Stimulated activated CD4-positive, alpha-beta T cell treated with anti-CD3 and anti-CD28 coated beads, Interleukin-15, amount 100 ng/mL, for 24 hours (primary cell): ENCODE measurements at places on chromosomes 7 and 10.

- DNase-seq: no peak
Measured at GRCh38 chr7:41175435-41175834, 527.5 kb downstream of the INHBA start.

GRCh38 chr7:129191272-129191671 lies 2.8 kb downstream of the SMO start:
- no peak for DNase-seq

- no peak for DNase-seq
Measured at GRCh38 chr7:156121956-156122355, 309.7 kb upstream of the SHH start.

DNA sequence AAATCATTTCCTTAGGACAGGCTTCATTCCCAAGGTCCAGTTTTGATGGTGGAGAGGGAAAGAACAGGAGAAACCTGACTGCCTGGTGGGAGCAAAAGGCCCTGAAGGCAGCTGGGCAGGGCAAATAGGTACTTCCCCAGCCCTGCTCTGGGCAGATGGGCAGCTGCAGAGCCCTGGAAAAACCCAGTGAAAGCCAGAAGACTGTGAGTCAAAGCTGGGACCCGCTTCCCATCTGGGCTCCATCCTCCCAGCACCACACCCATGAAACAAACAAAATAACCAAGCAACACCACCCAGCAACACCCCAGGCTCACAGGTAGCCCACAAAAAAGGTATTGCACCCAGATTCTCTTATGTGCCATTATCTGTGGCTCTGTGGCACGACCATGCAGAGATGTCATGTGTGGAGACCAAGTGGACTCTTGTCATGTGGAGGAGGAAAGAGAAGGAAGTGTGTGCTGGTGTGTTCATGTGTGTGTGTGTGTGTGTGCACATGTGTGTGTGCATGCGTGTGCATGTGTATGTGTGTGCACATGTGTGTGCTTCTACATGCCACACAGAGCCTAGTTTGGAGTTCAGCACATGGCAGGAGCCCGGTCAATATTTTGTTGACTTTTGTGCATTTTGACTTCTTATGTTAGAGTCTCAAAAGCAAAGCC lies 9.8 kb downstream of the CLRN3 start:
- DNase-seq: no peak

- no peak for DNase-seq
Measured at GRCh38 chr10:5419466-5420094, 7.2 kb downstream of the NET1 start.

GRCh38 chr10:86102451-86102850 lies 264.1 kb downstream of the GRID1 start:
- DNase-seq: no peak

DNA sequence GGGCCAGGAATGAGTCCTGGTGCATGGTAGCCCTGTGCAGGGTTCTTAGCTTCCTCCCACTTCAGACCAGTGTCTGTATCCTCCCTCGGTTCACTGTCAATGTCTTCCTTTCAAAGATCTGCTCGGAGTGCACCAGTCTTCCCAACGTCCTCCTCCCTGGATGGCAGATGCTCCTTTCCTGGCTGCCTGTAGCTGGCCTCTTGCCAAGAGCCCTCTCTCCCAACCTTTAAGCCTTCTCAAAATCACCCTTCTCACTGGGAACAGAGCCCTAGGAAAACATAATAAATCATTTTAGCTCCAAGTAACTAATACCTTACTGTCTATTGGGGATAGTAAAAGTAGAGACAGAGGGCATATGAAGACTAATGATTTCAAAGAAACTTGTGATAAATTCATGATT lies 490.6 kb downstream of the CCSER2 start:
- DNase-seq: no peak

DNA sequence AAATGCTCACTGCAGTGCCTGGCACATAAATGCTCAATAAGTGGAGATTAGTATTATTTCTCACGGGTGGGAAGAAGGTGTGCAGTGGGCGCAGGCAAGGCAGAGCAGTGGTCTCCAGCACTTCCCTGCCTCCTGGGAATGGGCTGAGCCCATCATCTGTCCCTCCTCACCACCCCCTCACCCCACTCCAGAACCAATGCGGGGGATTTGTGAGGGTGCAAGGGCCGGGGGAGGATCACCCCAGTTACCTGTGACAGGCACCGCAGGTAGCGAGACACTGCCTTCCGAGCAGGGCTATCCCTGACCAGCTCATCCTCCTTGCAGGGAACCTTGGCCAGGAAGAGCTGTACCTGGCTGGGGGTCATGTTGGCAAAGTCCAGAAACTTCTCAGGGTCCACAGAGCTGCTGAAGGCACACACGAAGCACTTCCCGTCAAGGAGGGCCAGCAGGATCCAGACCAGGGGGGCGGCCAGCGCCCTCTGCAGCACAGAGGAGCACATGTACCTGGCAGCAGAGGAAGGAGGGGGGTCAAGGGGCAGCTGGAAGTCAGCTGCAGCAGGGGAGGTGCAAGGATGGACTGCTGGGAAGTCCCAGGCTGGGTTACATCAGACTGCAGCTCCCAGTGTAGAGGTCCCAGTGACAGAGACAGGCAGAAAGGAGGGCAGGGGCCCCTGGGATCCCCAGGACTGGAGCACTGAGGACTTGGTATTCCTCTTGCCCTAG lies 2.8 kb downstream of the CALHM3 start:
- no peak for DNase-seq

DNA sequence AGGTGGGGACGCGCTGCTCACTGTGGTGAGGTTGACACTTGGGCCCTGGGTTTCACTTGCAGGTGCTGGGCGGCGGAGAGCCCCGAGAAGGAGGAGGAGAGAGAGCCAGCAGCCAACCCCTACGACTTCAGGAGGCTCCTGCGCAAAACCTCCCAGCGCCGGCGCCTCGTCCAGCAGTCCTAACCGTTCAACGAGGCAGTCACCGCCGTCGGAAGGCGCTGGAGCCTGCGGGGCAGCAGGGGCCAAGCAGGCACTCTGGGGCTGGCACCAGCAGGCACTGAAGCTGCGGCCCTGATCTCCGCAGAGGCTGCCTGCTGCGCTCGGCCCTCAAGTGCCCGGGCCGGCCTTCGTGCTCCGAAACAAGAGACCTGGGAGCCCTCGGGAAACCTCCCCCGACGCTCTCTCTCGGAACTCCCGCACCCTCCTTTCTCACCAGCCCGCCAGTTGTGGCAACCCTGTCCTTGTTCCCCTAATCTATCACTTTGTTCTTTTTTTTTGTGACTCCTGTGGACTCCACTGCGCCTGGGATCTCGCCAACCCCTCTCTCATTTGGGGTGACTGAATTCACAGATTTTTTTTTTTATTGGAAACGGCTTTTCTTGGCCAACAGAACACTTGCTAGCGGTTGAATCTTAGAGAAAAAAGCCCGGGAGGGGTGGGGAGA lies 4.7 kb upstream of the GAD2 start:
- no peak for DNase-seq

- no peak for DNase-seq
Measured at GRCh38 chr7:30522159-30522558, 17.5 kb upstream of the GGCT start.

- no peak for DNase-seq
Measured at GRCh38 chr7:68613897-68614296, 984.4 kb upstream of the AUTS2 start.

GRCh38 chr7:110595694-110596093 lies 495.2 kb upstream of the LRRN3 start:
- DNase-seq: no peak

GRCh38 chr7:23721456-23721855 lies 11.4 kb downstream of the STK31 start:
- no peak for DNase-seq

GRCh38 chr7:12859761-12860160 lies 172.3 kb downstream of the ARL4A start:
- no peak for DNase-seq

GRCh38 chr7:109003742-109004141 lies 434.1 kb downstream of the DNAJB9 start:
- no peak for DNase-seq

GRCh38 chr7:137885678-137886077 lies 38.9 kb upstream of the DGKI start:
- no peak for DNase-seq

GRCh38 chr10:33875924-33876583 lies 541.6 kb upstream of the NRP1 start:
- DNase-seq: no peak

DNA sequence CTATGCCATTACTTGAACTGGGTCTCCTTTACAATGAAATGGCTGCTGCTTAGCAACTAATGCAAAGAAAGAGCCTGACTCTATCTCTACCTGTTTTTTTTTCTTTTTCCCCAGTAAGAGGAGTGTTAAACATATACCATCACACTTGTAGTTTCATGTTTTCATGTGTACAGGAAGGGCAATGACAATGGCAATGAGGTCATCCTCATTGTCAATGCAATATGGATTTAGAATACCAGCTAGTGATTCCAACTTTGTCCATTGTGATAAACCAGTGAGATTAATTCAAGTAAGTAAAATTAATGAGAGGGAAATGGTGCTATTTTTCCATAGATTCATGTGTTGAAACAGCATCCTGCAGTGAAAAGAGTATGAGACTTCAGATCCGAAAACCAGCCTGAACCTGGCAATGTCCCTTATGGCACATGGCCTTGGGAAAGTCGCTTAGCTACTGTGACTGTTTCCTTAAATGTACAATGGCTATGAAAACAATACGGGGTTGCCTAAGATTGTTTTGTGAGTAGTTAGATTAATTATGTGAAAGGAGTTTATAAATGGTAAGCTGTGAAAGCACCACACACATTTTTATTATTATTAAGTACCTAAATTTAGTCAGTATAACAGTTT lies 11.2 kb downstream of the DGKI start:
- DNase-seq: no peak

- no peak for DNase-seq
Measured at GRCh38 chr7:79421751-79422150, 31.7 kb downstream of the MAGI2 start.

DNA sequence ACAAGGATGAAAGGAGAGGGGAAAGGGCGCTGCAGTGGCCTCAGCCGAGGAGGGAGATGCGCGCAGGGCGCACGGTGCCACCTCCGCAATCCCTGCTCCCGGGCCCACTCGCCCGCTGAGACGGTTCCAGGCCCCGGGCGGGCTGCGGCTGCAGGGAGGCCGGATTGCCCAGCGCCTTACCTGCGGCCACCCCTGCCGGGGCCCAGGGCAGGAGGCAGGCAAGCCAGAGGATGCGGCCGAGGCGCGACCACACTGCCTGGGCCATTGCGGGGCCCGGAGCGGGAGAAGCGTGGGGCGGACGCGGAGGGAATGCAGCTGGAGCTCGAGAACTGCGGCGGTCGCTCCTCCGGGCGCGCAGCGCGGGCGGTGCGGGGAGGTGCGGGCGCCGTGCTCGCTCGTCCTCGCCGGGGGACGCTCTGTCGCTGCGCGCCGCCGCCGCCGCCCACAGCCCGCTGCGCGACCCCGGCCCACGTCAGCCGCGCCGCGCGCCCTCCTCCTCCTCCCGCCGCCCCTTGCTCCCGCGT lies at the start of gene TMEM130:
TSS of gene TMEM130 (minus strand) at position 418 of the 524 bp plus-strand sequence. CDS start at position 265, 153 bp downstream.
- peak; percentile 23 for DNase-seq

DNA sequence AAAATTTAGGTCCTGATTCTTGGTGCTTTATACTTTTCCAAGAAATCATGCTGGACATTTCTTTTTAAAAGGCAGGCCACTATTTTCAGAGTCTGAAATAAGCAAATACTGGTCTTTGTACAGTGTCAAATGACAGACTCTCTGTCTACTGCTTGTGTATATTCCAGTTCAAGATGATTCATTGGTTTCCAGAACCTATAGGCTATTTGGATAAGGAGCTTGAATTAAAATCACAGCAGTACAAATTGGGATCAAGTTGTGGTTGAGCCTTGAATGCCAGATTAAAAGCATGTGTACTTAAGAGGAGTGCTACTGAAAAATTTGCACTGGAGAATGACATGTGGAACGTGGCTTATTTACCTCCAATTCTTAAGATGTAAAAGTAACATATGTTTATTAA lies 10.7 kb downstream of the KMT2E start:
- DNase-seq: no peak

DNA sequence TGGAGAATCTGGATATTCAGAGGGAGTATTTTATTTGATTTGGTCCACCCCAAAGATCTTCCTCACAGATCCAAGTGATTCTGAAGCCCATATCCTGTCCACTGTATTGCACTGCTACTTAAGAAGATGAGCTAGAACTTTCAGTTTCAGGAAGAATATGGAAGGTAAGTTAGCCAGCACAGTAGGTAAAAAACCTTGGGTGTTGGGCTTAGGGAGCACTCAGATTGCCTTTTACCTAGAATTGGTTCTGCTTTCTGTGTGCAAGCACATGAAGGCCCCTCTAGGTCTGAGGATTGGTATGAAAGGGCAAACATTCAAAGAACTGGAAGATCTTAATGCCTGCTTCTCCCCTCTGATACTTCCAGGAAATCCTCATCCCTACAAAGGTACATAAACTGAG lies 146.7 kb upstream of the COL1A2 start:
- DNase-seq: no peak

- DNase-seq: no peak
Measured at GRCh38 chr10:113488186-113488585, 64.7 kb upstream of the HABP2 start.

DNA sequence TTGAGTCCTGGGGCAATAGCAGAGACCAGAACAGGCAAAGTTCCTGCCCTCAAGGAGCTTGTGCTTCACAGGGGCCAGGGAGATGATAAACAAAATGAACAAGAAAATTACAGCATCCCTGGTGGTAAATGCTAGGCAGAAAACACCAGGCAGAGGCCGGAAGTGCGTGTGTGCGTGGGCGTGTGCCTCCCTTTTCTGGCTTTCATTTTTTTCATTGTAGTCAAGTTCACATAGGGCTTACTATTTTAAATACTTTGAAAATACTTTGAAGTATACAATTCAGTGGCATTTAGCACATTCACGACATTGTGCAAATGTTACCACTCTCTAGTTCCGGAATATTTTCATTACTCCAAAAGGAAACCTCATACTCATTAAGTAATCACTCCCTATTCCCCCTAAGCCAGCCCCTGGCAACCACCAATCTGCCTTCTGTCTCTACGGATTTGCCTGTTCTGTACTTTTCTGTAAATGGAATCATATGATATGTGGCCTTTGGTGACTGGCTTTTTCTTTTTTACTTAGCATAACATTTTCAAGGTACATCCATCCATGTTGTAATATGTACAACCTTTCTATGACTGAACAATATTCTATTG lies 88.1 kb upstream of the PDCD4 start:
- peak; percentile 79 for DNase-seq

DNA sequence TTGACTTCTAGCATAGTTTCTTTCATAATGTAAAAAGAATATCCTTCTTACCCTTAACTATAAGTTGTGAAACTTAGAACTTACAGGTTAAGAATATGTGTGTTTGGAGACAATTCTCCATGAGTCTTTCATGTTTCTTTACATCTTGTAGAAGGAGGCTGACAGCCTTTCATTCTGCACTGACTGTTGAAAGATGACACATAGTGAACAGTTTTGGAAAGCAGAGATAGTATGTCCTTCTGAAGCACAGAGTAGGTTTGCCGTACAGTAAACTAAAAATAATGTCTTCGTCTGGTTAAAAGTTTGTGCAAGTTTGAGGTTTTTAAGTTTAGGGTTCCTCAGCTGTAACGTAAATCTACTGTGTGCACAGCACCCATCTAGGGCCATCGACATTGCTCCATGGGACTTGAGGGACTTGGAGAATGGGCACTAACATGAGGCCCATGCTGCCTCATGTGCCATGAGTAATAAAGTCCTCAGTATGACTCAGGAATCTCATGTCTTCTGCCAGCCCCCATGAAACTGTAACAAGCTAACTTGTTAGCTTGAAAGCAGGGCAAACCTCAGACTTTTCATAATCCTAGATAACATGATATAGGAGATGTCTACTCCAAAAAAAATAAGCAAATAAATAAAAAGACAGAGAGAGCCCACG lies 24.5 kb upstream of the ELAPOR2 start:
- DNase-seq: peak; percentile 5
